ENCODE measurements at places on chromosomes 1 and 21.

- DNase-seq, result peak; percentile 43
Observed at GRCh38 chr1:100719490-100719889, at the start of gene VCAM1. Gene VCAM1 (plus strand): TSS chr1:100719742. CDS start chr1:100719861, 119 bp downstream.

DNA sequence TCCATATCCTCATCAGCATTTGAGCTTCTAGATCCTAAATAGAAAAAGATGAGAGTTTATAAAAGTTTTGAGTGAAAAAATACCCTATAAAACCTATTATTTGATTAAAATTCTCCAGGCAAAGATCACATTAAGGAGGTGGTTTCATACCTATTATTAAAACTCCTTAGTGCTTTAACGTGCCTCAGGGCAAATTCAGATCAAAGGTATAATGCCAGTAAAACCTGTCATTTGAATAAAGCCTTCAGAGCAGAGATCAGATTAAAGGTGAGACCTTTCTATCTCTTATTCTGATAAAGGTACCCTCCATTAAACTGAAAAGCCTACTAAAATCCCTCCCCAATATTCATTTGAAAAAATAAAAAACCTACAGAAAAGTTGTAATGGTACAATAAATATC is 34.3 kb upstream of the TRIM33 start:
- DNase-seq, result no peak

DNA sequence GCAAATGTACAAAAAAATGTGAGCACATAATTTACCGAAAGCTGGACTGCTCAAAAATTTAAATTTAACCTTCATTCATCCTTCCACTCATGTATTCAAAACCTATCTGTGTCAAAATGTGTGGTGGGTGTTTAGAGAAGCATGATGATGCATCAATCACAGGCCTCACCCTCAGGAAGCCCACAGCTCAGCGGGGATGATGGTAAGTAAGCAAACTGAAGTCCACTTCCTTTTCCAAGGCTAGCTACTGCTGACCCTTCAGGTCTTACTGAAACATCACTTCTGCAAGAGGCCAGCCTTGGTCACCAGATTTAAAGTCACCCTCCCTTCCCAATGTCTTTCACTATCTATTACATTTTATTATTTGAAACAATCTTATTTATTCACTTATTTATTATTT is 254.5 kb downstream of the DNM3 start:
- no peak for DNase-seq

DNA sequence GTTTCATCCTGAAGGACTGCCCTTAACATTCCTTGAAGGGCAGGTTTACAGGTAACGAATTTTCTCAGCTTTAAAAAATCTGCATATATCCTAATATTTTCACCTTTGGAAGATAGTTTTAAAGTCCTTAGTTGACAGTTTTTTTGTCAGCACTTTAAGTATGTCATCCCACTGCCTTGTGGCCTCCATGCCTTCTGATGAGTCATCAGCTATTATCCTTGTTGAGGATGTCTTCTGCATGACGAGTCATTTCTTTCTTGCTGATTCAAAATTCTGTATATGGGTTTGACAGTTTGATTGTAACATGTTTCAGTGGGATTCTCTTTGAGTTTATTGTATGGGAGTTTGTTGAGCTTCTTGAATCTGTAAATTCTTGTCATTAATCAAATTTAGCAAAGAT is 500.6 kb downstream of the DISC1 start:
- peak; percentile 51 for DNase-seq

- no peak for DNase-seq
Observed at GRCh38 chr1:110216844-110217444, 6.8 kb downstream of the KCNC4 start.

Measured in adipocyte (in vitro differentiated cells).